ENCODE measurements at places on chromosomes 12 and 14. TPM values are rescaled to one million over a fixed set of nuclear protein-coding genes. Genes with fewer than 3 reads are reported as not detected.

- no peaks in the 10 kb centered on the region for H3K27me3 ChIP-seq
- no peak overlapping the region for H3K27ac ChIP-seq
- H3K36me3 ChIP-seq, result no peaks in the 10 kb centered on the region
Measured at GRCh38 chr12:117749431-117749830, 219.4 kb downstream of the KSR2 start.

DNA sequence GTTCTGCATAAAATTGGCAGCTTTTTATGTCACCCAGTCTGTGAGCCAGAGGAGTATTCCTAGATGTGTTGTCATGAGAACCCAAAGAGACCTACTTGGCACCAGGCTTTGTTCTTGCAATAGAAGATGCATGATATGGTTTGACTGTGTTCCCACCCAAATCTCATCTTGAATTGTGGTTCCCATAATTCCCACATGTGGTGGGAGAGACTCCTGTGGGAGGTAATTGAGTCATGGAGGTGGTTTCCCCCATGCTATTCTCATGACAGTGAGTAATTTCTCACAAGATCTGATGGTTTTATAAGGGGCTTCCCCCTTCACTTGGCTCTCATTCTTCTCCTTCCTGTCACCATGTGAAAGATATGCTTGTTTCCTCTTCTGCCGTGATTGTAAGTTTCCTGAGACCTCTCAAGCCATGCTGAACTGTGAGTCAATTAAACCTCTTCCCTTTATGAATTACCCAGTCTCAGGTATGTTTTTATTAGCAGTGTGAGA is 572.0 kb upstream of the ATP2B1 start:
- DNase-seq, result peak; percentile 64
- no peak overlapping the region for H3K27ac ChIP-seq
- H3K27me3 ChIP-seq, result no peaks in the 10 kb centered on the region

DNA sequence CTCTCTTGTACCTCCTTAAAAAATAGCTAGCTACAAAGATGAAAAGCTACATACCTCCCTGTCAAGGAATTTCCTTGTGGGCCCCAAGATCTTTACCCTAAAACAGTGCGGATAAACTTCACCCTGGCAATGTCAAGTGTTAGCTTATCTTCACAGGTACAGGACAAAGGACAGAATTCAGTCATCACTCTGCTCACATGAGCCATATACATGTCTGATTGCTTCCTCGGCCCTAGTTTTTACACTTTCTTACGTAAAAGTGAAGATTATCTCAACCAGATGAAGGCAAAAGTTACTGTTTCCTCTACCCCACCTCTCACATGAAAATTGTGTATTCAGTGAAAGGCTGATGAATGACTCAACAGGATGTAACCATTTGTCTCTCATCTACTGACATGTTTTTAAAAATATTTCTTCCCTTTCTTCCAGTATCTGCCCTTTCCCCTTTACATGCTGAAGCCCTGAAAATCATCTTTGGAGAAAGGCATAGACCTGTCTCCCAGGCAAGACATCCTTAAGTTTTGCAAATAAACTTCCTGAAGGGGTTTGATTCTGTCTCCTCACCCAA is 890.1 kb downstream of the GALC start:
- no peaks in the 10 kb centered on the region for H3K27me3 ChIP-seq
- no peak overlapping the region for H3K27ac ChIP-seq
- no peaks in the 10 kb centered on the region for H3K36me3 ChIP-seq
- no peak overlapping the region for H3K4me3 ChIP-seq
- H3K4me1 ChIP-seq, result no peaks in the 10 kb centered on the region

GRCh38 chr12:4293966-4294505 is 20.5 kb downstream of the CCND2 start:
- H3K27me3 ChIP-seq, result peaks cover 8% of the 10 kb centered on the region
- no peak overlapping the region for H3K27ac ChIP-seq
- DNase-seq, result no peak

- peaks cover 5% of the 10 kb centered on the region for H3K27me3 ChIP-seq
- no peaks in the 10 kb centered on the region for H3K36me3 ChIP-seq
- H3K4me3 ChIP-seq, result no peak overlapping the region
- no peaks in the 10 kb centered on the region for H3K4me1 ChIP-seq
- DNase-seq, result no peak
- no peak overlapping the region for H3K27ac ChIP-seq
Measured at GRCh38 chr12:3597526-3598210, 106.7 kb downstream of the PRMT8 start.

DNA sequence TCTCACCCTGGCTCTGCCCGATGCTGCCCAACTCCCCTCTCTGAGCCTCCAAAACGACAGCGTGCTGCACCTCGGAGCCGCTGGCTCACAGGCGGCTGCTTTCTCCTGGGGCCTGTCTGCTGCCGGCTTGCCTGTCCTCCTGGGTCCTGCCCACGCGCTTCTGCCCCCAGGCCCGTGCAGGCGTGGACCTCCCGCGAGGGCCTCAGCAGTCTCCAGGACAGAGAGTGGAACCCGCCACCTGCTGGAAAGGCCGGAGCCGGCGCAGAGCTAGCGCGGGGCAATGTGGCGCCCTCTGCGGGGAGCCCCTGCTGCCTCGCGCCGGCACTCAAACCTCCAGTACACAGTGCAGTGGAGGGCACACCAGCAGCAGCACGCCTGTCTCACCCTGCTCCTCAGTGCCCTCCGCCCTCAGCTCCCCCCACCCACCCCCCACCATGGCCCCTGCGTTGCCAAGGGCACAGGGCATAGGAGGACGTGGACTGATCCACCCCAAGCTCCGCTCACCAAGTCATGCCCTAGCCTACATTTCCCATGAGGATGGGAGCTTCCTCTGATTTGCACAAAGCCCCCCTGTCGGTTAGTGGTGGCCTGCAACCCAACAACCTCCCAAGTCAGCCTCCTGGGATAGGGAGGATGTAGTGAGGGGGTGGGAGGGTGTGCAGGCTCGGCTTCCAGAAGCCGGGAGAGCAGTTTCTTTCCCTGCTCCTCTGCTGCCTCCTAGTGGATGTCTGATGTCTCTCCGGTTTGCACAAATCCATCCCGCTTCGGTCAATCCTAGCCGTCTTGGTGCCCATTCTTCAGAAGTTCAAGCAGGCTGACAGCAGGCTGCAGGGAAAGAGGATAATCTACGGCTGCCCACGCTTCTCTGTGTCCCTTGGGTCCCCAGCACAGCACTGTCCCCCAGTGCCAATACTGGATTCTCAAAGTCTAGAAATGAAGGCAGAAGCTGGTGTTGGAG is 25.2 kb downstream of the KRT8 start:
- no peaks in the 10 kb centered on the region for H3K27me3 ChIP-seq
- H3K27ac ChIP-seq, result no peak overlapping the region
- peaks cover 5% of the 10 kb centered on the region for H3K4me1 ChIP-seq
- DNase-seq, result peak; percentile 78
- H3K4me3 ChIP-seq, result no peak overlapping the region

DNA sequence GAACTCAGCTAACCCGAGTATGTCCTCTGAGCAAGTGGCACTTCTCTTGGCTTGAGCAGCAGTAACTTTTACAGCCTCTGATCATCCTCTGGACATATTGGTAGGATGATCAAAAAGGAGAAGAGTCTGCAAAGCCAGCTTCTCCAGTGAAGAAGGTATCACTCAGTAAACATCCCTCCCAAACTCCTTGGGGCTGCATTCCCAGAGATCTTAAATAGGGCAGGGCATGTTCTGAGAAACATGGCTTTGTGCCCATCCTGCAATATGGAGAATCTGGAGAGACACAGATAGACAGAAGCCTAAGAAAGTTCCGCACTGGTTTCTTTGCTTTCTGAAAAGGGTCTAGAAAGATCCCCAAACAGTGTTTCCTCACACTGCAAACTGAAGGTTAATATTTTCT is 65.4 kb downstream of the RBM19 start:
- no peak overlapping the region for H3K4me3 ChIP-seq
- no peak overlapping the region for H3K27ac ChIP-seq
- no peaks in the 10 kb centered on the region for H3K36me3 ChIP-seq
- H3K4me1 ChIP-seq, result peaks cover 3% of the 10 kb centered on the region
- no peak for DNase-seq
- no peaks in the 10 kb centered on the region for H3K27me3 ChIP-seq

DNA sequence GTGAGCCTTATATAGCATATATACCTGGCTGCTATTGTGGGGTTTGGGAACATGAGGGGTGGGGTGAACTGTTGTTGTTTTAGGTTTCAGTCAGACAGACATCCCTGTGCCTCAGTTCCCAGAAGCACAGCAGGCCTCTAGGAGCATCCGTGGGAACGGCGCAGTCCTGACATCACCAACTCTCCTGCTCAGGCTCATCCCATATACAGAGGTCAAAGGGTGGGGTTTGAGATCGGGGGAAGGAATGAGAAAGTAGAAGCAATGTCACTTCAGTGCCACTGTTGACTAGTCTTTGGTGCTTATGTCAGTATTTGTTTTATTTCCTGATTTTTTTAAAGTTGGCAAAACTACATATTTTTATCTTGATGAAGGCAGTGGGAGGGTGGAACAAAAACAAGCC is 43.1 kb upstream of the A2ML1 start:
- no peak for DNase-seq
- H3K4me3 ChIP-seq, result no peak overlapping the region
- H3K27me3 ChIP-seq, result no peaks in the 10 kb centered on the region

DNA sequence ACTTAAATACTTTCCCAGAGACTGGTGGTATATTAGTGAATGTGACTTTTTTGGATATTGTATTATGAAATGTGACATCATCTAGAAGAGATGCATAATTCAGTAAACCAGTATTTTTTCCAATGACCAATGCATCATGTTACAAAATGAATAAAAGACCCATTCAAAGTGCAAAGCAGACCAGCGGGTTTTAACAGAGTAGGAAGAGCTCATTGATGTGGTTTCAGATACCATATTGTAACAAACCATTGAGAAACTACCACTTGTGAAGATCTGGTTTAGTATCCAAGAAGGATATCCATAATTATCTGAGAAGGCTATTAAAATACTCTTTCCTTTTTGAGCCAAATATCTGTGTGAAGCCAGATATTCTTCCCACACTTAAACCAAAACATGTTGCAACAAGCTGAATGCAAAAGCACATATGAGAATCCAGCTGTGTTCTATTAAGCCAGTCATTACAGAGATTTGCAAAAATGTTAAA is 47.7 kb downstream of the MVK start:
- no peak overlapping the region for H3K4me3 ChIP-seq
- no peaks in the 10 kb centered on the region for H3K4me1 ChIP-seq
- H3K27me3 ChIP-seq, result peaks cover 8% of the 10 kb centered on the region

DNA sequence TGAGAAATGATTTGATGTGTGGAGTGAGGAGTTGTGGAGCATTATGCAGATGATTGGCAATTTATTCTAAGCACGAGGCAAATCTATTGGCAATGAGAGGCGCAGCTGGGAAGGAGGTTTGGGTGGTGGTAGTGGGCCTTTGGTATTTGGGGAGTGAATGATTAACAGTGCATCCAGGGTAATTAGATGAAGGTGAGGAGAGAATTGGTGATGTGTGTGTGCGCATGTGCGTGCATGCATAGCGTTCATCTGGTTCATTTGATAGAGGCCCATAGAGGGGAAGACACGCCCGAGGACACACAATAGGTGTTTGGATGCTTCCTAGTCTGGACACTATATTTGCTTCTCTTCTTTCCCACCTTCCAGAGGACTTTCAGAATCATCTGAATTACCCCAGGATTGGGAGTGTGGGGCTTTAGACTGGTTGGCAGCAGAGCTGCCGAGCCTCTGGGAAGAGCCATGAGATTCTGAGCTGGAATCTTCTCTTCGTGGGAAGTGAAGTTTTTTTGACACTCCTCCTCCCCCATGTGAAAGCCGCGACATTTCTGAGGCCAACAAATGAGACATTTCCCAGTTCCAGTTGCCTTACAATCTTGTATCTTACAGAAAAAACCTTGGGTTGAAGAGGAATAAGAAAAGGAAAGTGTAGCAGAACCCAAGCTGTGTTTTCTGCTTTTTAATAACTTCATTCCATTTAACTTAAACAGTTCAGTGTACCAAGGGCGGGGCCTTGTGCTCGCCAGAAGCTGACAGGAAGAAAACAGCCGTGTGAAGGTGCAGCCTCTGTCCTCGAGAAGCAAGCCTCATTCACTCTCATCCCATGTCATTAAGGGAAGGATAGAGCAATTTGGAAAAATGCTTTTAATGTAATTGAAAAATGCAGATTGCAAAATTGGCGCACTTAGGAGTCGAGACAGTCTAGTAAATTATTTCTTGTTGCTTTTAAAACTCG is 65.2 kb downstream of the SLC25A47 start:
- no peaks in the 10 kb centered on the region for H3K27me3 ChIP-seq
- no peak for DNase-seq
- H3K27ac ChIP-seq, result no peak overlapping the region
- H3K36me3 ChIP-seq, result no peaks in the 10 kb centered on the region

GRCh38 chr14:28763751-28764256 is 2.8 kb upstream of the FOXG1 start:
- no peak overlapping the region for H3K27ac ChIP-seq
- peaks cover 73% of the 10 kb centered on the region for H3K27me3 ChIP-seq

DNA sequence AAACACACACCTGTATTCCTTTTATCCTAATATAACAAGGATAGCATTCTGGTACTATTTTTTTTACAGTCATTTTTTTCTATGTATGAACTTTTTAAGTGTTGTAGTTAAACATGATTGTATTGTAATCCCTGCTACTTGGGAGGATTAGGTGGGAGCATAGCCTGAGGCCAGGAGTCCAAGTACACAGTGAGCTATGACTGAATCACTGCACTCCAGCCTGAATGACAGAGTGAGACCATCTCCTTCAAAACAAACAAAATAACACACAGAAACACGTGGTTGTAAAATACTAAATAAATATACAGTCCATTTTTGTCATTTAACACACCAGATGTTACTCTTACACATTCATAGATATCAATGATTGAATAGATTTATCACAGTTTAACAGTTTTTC is 56.9 kb downstream of the MAP4K5 start:
- H3K36me3 ChIP-seq, result peaks cover 4% of the 10 kb centered on the region
- H3K27me3 ChIP-seq, result no peaks in the 10 kb centered on the region
- no peaks in the 10 kb centered on the region for H3K4me1 ChIP-seq
- no peak for DNase-seq

- H3K4me1 ChIP-seq, result no peaks in the 10 kb centered on the region
- H3K27ac ChIP-seq, result no peak overlapping the region
- no peaks in the 10 kb centered on the region for H3K27me3 ChIP-seq
- no peaks in the 10 kb centered on the region for H3K36me3 ChIP-seq
- DNase-seq, result peak; percentile 9
- H3K4me3 ChIP-seq, result no peak overlapping the region
Measured at GRCh38 chr12:111616177-111616623, 17.1 kb upstream of the ATXN2 start.

DNA sequence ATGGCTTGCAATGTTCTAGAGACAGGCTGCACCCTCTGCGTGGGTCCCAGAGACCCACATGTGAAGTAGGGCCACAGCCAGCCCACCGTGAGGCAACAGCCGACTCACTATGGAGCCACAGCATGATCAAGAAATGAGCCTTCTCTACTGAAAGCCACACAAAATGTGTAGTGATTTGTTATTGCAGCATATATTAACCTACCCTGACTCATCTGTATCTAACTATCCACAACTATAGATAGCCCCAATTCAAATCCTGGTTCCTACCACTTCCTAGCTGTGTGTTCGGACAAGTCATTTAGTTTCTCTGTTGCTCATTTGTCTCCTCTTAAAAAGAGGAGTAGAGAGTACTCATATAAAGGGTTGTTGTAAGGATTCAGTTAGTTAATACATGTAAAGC is 1152.3 kb downstream of the BCL11B start:
- no peak overlapping the region for H3K27ac ChIP-seq
- H3K4me3 ChIP-seq, result no peak overlapping the region
- H3K27me3 ChIP-seq, result no peaks in the 10 kb centered on the region
- H3K36me3 ChIP-seq, result no peaks in the 10 kb centered on the region
- no peak for DNase-seq
- no peaks in the 10 kb centered on the region for H3K4me1 ChIP-seq

Gene RNF212B
- total RNA-seq, result not detected

Gene ZNF84
- 27.2 TPM for total RNA-seq

Gene HOXC10
- total RNA-seq, result not detected

Gene DPY19L2
- 4.4 TPM for total RNA-seq

Gene RTN1
- 0.17 TPM for total RNA-seq

Gene STAB2
- total RNA-seq, result not detected

Gene SLCO1B1
- total RNA-seq, result not detected

Data from fibroblast of lung (primary cell).